ENCODE measurements at places on chromosomes 3 and 15.

DNA sequence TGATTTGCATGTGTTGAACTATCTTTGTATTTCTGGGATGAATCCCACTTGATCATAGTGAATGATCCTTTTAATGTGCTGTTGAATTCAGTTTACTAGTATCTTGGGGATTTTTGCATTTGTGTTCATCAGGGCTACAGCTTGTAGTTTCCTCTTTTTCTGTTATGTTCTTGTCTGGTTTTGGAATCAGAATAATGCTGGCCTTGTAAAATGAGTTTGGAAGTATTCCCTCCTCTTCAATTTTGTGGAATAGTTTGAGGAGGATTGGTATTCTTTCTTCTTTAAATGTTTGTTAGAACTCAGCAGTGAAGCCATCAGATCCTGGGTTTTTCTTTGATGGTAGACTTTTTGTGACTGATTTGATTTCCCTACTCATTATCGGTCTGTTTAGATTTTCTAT lies 63.1 kb upstream of the FBN1 start:
- no peak for DNase-seq

DNA sequence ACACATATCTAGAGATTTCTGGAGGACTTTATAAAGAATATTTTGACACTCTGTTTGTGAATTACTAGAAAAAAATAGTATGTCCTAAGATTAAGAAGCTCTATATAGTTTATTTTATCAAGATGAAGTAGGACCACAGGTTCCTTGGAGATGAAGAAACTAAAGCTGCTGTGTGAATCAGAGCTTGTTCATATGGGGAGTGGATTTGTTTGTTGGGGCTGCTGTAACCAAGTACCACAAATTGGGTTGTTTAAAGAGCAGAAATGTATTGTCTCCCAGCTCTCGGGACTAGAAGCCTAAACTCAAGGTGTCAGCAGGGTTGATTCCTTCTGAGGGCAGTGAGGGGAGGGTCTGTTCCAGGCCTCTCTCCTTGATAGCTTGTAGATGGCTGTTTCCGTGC lies 270.6 kb upstream of the UMPS start:
- DNase-seq = no peak

DNA sequence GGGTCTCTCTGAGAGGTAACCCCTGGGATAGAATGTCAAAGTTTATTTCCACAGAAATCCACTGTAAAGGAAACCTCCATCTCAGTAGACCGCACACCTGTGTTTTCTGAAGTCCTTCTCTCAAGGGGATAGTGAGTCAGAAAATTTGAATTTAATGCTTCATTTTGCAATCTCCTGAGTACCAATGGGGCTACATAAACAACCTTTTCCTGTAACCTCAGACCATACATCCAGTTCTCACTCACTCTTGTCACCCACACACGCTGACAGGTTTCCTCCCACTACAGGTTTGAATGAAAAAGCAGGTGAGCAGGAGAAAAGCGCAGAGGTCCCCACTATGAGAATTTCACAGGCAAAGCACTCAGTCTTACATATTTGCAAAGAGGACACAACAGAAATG lies 165.3 kb upstream of the MCTP2 start:
- DNase-seq = no peak

GRCh38 chr3:14811684-14812083 lies 7.1 kb upstream of the FGD5 start:
- no peak for DNase-seq

DNA sequence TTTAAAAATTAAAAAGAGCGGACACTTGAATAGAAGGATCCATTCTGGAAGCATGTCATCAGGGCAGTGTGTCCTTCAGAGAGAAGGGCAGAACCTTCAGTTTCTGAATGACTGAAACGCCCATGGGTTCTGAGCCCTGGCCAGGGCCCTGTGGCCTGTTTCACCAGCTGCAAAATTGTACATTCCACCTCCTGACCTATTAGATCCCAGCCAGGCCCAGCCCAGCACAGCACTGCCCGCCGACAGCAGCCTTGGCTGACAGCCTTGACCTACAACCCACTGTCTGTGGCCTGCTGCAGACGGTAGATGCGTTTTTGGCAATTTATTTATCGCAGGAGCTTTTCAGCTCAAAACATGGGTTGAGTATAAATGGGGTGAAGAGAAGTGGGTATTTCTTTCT lies 5.9 kb upstream of the POLG start:
- DNase-seq = no peak

- no peak for DNase-seq
Measured at GRCh38 chr15:79051941-79052731, 38.4 kb downstream of the RASGRF1 start.

DNA sequence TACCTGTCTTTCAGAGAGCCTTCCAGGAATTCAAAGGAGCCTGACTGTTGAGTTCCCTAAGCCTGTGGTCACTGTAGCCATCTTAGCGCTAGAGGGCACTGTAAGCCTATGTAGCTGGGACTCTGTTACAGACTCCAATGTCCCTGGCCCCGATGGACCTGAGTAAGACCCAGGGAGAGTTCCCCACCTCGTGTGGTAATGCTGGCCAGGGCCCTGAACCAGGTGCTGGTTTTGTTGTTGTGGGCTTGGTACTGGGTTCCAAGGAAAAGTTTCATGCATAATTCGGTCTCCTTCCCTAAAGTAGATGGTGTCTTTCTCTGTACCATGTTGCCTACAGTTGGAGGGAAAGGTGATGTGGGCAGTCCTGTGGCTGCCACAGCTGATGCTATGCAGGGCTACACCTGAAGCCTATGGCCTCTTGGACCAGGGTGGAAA lies 32.4 kb downstream of the CDAN1 start:
- DNase-seq = peak; percentile 85

DNA sequence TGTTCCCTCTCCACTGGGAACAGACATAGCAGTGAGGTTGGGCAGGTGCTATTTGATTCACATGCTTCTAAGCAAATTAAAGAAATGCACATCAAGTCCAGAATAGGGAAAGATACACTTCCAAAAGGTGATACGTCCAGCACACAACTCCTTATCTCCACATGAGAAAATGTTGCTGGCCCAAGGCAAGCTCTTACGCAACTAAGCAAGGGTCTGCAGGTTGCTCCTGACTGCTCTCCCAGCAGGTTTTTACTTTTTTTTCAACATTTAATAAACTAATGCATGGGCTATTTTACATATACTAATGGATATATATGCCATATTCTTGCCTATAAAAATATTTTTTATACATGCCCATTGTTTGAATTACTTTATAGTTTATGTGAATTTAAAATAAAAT lies 818.5 kb upstream of the ROBO1 start:
- no peak for DNase-seq

DNA sequence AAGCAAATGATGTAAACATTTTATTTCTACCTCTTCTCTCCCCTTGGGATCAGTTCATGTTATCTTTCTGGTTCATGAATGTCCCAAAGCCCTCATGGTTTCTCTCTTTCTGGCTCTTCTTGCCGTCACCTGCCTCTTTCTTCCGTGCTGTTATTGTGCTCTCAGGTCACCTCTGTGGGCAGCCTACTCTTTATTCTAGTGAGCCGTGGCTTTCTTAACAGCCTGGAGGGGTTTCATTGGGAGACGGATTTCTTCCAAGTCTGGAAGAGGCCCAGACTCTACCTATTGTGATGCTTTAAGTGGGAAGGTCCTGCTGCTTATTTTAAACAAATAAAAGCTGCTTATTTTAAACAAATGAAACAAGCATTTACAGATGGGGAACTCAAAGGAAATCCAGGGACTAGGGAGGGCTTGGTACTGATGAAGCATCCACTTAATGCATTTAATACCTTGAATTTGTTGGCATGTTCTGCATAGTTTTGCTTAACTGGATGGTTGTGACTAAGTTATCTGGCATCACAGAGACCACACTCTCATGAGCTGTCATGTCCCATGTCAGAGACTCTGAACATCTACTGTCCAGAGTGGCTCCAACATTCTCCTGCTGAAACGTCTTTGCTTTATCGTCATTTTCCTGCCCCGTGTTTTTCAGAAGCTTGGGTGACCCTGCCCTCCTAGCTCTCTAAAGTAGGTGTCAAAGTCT lies 443.3 kb downstream of the GABRG3 start:
- DNase-seq = peak; percentile 54

DNA sequence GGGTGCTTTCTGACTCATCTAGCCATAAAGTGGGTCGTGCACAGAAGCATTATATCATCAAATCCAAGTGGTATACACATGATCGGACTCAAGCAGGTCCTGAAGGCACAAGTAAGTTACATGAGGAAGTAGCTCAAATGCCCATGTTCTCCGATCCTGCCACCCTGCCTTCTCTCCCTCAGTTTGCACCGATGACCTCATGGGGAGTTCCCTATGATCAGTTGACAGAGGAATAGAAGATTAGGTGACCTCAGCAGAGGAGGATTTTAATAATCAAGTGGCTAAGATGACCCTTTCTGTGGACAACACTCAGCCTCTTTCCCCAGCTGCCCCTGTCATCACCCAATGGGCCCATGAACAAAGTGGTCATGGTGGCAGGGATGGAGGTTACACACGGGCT lies 149.5 kb downstream of the TBC1D5 start:
- no peak for DNase-seq

GRCh38 chr3:117485841-117486240 lies 776.3 kb downstream of the TUSC7 start:
- DNase-seq = no peak

DNA sequence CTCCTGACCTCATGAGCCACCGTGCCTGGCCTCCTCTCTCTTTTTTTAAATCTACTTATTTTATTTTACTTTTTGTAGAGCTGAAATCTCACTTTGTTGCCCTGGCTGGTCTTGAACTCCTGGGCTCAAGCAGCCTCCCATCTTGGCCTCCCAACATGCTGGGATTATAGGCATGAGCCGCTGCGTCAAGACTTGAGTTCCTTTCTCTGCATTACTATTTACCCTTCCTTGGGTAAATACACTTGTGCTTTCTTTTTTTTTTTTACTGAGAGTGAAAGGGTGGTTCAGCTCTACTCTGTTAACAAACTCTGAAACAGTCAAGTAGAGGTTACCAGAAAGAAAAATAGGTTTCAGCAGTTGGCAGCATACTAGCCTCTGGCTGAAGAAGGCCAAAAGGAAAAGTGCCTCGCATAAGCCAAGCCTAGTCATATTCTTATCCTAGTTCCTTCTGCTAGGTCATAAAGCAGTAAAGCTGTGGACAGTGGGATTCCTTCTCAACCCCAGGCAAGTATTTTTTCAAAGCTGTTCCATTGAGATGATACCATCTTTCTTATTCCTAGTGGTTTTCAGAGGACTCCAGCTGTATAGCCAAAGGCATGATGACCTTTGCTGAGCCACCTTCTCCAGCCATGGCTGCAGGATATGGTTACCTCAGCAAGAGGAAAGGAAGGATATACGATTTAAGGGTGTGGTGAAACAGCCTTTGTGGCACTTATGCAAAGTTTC lies 135.1 kb downstream of the RBPMS2 start:
- DNase-seq = no peak

DNA sequence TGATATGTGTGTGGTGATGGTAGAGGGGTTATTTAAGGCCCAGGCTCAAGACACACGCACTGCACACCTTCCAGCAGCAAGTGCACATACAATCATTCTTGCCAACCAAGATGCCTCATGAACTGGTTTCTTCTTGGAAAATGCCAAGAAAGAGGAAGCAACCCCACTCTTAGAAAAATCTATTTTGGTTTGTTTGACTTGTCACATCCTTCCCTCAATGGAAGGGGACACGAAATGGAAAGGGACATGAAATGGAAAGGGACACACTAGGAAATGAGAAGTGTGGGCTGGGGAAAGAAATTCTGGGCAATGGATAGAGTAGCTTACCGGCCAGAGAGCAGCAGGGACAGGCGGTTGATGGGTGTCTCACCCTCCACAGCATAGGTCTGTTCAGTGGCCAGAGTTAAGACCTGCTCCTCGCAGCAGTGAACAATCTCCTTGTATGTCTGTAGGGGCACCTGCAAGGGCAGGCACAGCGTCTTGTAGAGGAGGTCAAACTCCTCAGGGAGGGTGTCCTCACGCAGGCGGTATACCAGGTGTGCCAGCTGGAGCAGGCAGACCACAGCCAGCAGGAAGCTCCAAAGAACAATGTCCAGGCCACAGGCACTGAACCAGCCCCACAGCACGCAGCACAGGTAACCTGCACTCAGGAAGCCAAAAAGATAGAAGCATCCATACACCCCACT lies 640 bp downstream of the POPDC2 start:
- DNase-seq = no peak

DNA sequence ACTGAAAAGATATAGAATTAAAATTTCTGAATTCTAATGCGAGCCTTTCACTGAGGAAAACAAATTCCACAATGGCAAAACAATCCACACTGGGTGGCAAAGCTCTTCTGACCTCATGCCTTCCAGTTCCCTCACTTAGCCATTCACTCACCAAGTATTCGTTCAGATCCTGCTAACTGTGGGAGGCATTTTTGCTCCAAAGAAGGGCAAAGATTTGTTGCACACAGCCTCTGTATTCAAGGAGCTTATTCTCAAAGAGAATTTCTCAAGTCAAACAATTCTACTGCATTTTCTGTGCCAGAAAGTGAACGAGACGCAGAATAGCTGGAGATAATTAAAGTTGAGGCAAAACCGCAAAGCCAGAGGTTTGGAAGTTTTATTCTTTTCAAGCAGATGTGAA lies 77.3 kb downstream of the CPNE4 start:
- peak; percentile 13 for DNase-seq

DNA sequence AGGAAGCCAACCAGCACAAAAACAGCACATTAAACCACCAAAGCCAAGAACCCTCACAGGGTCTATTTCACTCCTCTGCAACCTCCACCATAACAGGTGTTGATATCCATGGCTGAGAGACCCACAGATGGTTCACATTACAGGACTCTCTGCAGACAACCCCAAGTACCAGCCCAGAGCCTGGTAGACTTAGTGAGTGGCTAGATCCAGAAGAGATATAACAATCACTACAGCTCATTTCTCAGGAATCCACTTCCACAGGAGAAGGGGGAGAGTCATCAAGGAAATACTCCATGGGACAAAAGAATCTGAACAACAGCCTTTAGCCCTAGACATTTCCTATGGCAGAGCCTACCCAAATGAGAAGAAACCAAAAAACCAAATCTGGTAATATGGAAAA lies 168.1 kb upstream of the CD96 start:
- DNase-seq = no peak
